ENCODE measurements at places on chromosomes 2 and 18.
A peak's percentile ranks its signal among the peaks of the same experiment; 100 is the strongest.

- peak; percentile 74 for DNase-seq
Observed at GRCh38 chr2:187499941-187500532, 52.0 kb upstream of the CALCRL start.

- DNase-seq = no peak
Observed at GRCh38 chr2:128792476-128793054, 473.9 kb upstream of the HS6ST1 start.

- DNase-seq = no peak
Observed at GRCh38 chr2:38925982-38926381, 36.3 kb downstream of the ARHGEF33 start.

DNA sequence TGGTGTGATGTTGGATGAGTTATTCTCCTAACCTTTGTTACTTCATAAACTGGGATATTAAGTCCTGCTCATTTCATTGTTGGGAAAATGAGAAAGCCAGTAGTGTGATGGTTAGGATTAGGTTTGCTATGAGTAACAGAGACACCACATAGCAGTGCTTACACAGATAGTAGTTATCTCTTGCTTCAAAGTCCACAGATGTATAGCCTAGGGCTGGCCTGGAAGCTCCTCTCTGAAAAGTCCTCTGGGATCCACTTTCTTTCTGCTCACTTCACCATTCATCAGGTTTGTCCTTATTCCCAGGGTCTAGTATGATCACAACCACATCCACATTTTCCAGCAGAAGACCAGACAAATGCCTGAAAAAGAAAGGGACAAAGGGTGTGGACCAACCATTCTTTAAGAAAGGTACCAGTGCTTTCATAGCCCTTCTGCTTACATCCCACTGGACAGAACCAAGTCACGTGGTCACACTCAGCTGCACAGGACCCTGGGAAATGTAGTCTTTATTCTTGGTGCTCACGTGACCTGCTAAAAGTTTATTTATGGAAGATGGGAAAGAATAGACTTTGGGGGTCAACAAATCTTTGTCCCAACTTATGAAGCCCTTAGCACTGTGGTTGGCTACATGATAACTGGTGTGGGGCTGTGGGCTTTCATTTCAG is 108.9 kb downstream of the INSIG2 start:
- DNase-seq = no peak

DNA sequence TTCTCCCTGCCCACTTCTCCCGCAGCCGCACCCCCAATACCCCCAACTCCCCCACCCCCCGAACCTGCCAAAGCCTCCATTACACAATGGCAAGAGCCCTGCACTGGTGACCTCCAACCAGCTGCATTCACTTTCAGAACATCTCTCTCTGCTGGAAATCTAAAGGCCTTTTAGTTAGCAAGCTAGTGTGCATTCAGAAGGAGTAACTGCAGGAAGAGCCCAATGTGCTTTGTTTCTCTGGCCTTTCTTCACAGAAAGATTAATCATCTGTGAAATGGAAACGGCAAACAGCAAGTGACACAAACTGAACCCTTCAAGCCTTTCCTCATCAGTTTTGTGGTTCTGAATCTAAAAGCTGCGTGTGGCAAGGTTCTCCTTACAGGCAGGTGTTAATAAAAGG is 124.2 kb downstream of the OLA1 start:
- DNase-seq = no peak

GRCh38 chr2:127527001-127527804 is 914 bp upstream of the IWS1 start:
- no peak for DNase-seq
